Activated CD4-positive, CD25-positive, alpha-beta regulatory T cell treated with anti-CD3 and anti-CD28 coated beads, Interleukin-2, amount 50 U/mL, for 16 hours (primary cell): ENCODE measurements at places on chromosomes 7 and 10.

GRCh38 chr10:34247560-34247959, 567.5 kb downstream of the PARD3 start:
- no peak for DNase-seq

- no peak for DNase-seq
Measured at GRCh38 chr10:42755028-42755451, 27.6 kb upstream of the BMS1 start.

- no peak for DNase-seq
Measured at GRCh38 chr10:65943451-65943850, 982.4 kb upstream of the LRRTM3 start.

DNA sequence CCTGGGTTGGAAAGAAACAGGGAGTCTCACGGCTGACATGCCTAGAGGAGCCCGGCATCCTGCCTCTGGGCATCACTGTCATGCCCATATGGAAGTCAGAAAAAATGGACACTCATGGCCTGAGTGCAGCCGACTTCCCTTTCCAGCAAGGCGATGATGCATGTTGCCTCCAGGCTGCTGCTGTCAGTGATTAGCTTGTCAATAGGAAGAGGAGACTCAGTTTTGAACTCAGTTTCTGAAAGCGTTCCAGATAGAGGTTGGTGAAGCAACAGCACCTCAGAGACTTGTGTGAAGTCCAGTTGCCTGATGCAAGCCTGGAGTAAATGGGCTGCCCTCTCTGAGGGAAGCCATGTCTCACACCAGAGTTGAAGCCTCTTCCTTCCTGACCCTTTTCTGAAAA, 148.4 kb downstream of the TPST1 start:
- no peak for DNase-seq

DNA sequence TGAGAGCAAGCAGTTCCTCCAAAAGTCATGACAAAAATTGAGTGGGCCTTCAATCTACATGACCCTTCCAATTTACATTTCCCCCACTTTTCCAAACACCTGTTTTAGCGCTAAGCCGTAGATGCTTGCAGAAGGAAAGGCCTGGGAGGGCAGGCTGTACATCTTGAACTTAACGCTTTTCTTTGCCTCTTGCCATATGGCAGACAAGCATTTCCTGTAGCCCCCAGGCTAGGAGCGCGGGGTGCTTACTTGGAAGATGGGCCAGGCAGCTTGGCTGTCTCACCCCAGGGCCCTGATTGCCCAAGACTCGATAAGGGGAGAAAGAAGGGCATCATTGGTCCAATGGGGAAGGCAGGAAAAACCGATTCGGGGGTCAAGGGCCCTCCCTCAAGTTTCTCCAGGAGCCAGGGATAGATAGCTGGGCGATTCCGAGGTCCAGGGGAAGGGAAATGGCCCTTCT, 1.8 kb downstream of the HOXA10 start:
- DNase-seq = no peak

DNA sequence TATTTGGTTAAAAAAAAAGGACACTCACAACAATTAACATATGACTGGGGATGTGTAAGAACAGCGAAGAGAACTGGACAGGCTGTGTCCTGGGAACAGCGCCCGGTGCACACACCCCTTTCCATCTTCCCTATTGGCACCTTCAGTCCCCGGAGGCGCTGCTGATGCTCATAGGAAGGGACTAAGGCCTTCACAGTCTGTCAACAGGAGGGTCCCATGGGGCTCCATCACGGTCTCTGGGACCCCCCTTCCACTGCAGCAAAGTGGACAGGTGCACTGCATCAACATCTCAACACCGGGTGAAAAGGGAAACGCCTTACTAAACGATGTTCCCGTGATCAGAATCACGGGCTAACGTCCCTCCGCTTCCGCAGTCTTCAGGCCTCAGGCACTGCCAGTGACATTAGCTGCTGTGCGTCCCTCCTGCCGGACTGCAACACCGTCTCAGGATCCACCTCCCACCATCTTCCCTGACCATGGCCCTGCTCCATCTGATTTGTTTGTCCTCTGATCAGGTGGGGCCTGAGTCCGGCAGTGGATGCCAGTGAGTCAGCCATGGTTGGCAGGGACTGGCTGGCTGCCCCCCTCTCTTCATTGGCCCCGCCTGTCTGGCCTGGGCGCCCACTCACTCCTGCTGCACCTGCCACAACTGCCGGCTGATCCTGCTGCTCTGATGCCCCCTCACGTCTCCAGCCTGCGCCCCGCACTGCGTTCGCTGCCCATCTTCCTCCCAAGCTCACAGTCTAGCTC, 614.7 kb downstream of the DNAJB6 start:
- DNase-seq = no peak

DNA sequence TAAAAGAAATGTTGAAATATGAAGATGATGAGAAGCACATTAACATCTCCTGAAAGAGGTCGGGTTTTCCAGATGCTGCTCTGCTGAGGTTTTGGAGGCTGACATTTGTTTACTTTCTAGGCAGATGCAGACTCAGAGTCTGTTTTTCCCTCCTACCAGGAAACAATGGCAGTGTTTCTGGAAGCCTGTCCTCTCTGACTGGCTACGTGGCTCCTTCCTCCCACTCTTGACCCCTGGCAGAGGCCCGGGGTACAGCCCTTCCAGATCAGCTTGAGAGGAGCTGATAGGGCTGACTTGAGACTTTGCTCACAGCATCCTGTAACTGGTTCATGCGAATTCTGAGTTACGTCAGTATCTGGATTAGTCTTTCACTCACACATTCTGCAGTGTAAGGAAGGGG, 41.1 kb upstream of the IL15RA start:
- no peak for DNase-seq

- no peak for DNase-seq
Measured at GRCh38 chr7:31788445-31788844, 101.4 kb downstream of the PPP1R17 start.

DNA sequence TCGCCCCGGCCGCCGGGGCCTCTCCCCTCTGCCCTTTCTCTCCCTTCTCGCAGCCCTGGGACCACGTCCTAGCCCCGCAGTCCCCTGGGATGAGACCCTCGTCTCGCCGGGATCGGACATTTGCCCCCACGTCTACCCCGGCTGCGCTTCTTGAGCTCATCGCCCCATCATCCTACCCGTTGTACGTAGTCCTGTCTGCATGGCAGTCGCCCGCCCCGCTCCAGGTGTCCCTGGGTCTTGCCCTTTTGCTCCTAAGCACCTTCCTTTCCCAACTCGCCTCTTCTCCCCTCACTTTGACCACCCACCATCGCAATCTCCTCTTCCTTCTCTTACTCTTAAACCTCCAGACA, 582 bp downstream of the TPST1 start:
- DNase-seq = no peak

- DNase-seq = no peak
Measured at GRCh38 chr10:21432266-21432665, 93.2 kb downstream of the SKIDA1 start.

DNA sequence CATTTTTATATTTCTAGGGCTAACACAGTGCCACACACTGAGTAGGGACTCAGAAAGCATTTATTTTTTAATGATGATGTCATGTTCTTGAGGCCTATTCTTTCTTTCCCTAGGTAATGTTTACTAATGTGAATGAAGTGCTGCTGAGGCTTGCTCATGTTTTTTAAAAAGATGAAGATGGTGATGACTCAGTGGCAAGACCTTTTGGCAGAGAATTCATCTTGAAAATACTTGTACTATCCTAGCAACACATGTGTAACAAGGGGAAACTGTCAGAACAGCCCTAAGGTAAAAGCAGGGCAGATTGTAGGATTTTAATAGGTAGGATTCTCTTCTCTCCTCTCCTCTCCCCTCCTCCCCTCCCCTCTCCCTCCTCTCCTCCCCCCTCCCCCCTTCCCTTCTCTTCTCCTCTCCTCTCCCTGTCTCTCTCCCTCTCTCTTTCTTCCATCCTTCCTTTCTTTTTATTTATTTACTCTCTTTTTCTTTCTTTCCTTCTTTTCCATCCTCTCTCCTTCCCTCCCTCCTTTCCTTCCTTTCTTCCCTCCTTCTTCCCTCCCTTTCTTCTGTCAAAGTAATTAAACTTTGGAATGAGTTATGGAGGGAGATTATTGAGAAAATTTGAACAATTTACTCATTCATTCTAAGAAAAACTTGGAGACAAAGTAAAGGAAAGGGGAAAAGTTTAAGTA, 75.3 kb downstream of the ZNF92 start:
- no peak for DNase-seq

DNA sequence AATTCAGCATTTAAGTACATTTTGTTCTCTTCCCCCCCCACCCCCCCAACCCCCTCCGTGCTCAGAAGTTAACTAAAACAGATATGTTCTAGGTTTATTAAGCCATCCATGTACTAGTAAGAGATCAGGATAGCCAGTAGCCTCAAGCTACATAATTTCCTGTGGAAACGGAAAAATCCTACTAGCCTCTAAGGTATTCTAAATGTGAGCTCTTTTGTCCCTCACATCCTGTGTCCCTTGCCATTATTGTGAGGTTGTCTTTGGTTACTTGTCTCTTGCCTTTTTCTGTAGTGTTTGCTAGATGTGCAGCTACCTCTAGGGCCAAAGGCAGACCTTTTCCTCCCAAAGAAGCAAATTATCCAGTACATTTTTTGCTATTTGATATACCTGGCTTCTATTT, 92.1 kb downstream of the BTRC start:
- DNase-seq = no peak

DNA sequence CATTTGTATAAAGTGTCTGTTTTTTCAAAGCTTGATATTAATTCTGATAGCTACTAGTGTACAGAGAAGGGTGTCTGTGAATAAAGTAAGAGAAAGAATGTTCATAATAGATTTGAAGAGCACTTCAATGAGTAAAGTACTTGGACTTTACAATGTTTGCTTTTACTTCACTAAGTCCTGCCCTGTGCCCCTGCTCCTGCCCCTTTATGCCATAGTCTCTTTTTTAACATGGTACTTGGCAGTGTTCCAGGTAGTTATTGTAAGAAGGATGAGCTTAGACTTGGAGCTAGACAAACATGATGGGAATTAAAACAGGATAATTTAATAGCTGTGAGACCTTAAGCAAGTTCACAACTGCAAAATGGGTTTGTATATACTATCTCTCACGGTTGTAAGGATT, 41.0 kb downstream of the ZEB1 start:
- no peak for DNase-seq

GRCh38 chr7:120933475-120933874, 17.1 kb upstream of the ING3 start:
- no peak for DNase-seq

DNA sequence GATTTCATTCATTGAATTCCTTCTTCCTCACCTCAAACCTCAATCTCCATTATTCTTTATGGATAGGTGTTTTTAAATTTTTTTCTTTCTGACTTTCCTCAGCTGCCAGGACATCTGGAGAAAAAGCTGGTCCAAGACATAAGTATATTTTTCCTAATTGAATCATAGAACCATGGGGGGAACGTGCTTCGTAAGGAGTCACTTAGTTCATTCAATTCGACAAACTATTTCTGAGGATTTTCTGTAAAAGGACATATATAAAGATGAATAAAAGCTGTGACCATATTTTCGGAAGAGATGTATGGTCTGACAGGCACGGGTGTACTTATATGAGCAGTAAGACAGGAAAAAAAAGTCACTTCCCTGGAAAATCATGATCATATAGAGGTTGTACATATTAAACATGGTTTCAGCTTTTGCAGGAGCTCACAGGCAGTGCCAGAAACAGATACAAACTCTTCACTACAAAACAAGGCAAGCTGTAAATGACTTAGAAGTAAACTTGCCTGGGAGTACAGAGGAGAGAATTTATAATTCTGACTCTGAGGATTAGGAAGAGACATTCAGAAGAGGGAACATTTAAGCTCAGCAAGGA, 88.2 kb upstream of the EGR2 start:
- no peak for DNase-seq

GRCh38 chr7:157470701-157471131, 133.9 kb downstream of the DNAJB6 start:
- DNase-seq = no peak

DNA sequence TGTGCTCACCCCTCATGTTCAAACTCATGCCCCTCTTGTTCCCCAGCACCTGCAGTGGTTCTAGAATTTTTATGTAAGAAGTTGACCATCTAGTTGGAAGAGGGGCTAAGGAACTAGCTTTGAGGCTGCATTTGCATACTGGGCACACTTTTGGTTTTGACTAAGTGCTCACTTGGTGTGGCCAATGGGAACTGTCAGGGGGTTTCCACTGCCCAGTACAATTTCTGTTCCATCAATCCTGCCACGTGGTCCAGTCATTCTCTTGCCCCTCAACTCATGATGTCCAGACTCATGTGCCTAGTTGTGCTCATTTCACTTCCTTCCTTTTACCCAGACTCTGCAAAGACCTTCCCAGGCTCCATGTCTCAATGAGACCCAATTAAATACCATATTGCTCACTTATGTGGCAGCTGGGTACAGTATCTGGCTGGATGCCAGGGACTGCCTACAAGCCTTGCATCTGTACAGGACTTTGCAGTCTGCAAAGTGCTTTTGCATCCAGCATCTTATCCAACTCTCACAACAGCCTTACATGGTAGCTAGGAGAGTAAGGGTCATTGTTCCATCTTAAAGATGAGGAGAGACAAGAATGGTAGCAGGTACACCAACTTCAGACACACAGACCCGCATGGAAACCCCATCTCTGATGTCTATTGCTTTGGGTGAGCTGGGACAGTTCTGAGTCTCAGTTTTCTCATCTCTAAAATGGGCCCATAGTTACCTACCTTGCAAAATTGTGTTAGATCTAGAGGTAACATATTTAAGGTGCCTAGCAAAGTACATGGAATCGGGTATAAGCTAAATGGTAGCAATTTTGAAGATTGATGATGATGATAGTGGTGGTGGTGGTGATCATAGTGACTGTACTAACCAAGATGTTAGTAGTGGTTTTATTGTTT, 30.1 kb upstream of the KCNMA1 start:
- no peak for DNase-seq

DNA sequence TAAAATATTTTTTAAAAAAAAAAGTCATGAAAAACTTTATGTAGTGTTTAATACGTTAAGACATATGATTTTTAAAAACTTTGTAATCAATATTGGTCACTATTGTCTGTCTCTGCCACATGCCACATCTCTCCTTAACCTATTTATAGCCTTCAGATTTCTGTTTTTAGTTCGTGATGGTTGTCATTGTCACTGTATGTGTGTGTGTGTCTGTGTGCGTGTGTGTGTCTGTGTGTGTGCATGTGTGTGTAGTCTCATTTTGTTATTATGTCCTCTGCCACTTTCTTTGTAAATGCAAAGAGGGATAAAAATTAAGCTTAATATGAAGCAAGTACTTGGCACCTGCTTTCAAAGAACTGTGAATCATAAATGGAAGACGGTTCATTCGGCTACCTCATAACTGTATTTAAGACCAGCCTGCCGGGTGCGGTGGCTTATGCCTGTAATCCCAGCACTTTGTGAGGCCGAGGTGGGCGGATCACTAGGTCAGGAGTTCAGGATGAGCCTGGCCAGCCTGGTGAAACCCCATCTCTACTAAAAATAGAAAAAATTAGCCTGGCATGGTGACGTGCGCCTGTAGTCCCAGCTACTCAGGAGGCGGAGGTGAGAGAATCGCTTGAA, 354.0 kb downstream of the ARL4A start:
- DNase-seq = no peak

DNA sequence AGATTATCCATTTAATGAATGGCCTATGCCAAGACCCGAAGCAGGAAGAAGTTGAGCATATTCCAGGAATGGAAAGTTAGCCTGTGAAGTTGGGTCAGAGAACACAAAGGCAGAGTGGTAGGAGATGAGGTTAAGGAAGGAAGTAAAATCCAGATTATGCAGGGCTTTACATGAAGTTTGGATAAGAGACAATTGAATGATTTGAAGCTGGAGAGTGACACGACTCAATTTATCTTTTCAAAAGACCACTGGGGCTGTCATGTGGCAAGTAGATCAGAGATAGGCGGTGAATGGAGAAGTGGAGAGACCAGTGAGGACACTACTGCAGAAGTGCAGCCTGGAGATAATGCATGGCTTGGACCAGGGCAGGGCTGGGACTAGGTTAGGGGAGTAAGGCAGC, 7.2 kb upstream of the CNOT4 start:
- DNase-seq = no peak
